ENCODE measurements at places on chromosomes 3 and 15. TPM values are rescaled to one million over a fixed set of nuclear protein-coding genes. Genes with fewer than 3 reads are reported as not detected.
A peak's percentile ranks its signal among the peaks of the same experiment; 100 is the strongest.

GRCh38 chr15:43446344-43446743 lies 46.6 kb downstream of the TP53BP1 start:
- DNase-seq, result no peak
- no peaks in the 10 kb centered on the region for H3K4me1 ChIP-seq
- no peak overlapping the region for H3K4me3 ChIP-seq
- H3K36me3 ChIP-seq, result no peaks in the 10 kb centered on the region

DNA sequence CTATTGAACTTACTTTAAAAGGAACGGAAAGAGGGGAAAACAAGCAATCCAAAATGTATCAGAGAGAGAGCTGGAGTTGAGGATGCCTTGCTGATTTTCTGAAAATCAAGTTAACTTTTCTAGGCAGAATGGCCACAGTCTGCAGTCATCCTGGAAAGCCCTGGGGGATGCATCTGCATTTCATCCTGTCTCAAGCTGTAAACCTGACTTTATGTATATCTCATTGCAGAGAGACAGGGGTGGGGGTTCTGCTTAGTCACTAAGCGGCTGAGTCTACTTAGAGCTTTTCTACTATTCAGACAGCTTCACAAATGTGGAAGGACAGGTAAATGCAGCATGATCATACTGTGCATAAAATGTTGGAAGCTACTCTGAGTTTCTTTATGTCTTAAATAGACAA lies 41.4 kb downstream of the MRPS25 start:
- no peak overlapping the region for H3K4me3 ChIP-seq
- DNase-seq, result no peak
- no peaks in the 10 kb centered on the region for H3K36me3 ChIP-seq
- H3K27ac ChIP-seq, result no peak overlapping the region

- no peaks in the 10 kb centered on the region for H3K27me3 ChIP-seq
- H3K4me1 ChIP-seq, result no peaks in the 10 kb centered on the region
- H3K36me3 ChIP-seq, result no peaks in the 10 kb centered on the region
- DNase-seq, result no peak
These were observed 13.1 kb upstream of the WWTR1 start for GRCh38 chr3:149670742-149671492.

ACTC1 gene
- 31.2 TPM for polyA plus RNA-seq

SETD5 gene
- polyA plus RNA-seq, result 70.5 TPM

- no peaks in the 10 kb centered on the region for H3K36me3 ChIP-seq
- H3K4me3 ChIP-seq, result no peak overlapping the region
- no peak overlapping the region for H3K27ac ChIP-seq
- no peak for DNase-seq
These were observed 3.7 kb upstream of the SQOR start for GRCh38 chr15:45630917-45631691.

GRCh38 chr3:127542441-127542952 lies 48.0 kb downstream of the TPRA1 start:
- no peak overlapping the region for H3K4me3 ChIP-seq
- H3K36me3 ChIP-seq, result no peaks in the 10 kb centered on the region
- no peaks in the 10 kb centered on the region for H3K27me3 ChIP-seq
- no peak for DNase-seq
- no peak overlapping the region for H3K27ac ChIP-seq
- H3K4me1 ChIP-seq, result peaks cover 10% of the 10 kb centered on the region

CFAP100 gene
- polyA plus RNA-seq, result 74.2 TPM

GRCh38 chr15:43969802-43970375 lies 143.1 kb downstream of the WDR76 start:
- no peaks in the 10 kb centered on the region for H3K4me1 ChIP-seq
- no peak overlapping the region for H3K4me3 ChIP-seq
- no peaks in the 10 kb centered on the region for H3K36me3 ChIP-seq
- DNase-seq, result no peak
- H3K27ac ChIP-seq, result no peak overlapping the region
- H3K27me3 ChIP-seq, result no peaks in the 10 kb centered on the region

- H3K36me3 ChIP-seq, result no peaks in the 10 kb centered on the region
- DNase-seq, result no peak
- H3K27ac ChIP-seq, result no peak overlapping the region
These were observed 174.4 kb downstream of the ARRDC4 start for GRCh38 chr15:98134905-98135304.

- H3K4me1 ChIP-seq, result peaks cover 42% of the 10 kb centered on the region
- no peak overlapping the region for H3K27ac ChIP-seq
- DNase-seq, result no peak
- no peaks in the 10 kb centered on the region for H3K27me3 ChIP-seq
- H3K36me3 ChIP-seq, result no peaks in the 10 kb centered on the region
These were observed 15.9 kb downstream of the ITPR1 start for GRCh38 chr3:4509043-4509442.

DNA sequence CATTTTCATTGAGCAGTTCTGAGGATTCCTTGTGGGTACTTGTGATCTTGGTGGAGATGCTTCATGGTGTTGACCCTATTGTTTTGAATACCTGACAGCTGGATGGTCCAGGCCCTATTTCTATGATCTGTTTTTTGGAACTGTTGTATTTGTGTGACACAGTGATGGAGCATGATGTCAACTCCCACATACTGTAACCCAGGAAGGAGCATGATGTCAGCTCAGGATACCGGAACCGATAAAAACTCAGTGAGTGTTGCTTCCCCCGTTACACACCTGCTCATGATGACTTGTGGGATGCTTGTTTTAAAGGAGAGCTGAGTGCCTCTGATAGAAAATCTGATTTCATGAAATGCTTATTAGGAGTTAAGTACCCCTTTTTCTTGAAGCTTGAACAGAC lies 45.1 kb downstream of the ZBTB38 start:
- no peak for DNase-seq
- H3K36me3 ChIP-seq, result no peaks in the 10 kb centered on the region
- H3K4me3 ChIP-seq, result no peak overlapping the region
- H3K4me1 ChIP-seq, result peaks cover 44% of the 10 kb centered on the region
- H3K27me3 ChIP-seq, result no peaks in the 10 kb centered on the region
- peak overlapping the region; percentile 96 for H3K27ac ChIP-seq

DNA sequence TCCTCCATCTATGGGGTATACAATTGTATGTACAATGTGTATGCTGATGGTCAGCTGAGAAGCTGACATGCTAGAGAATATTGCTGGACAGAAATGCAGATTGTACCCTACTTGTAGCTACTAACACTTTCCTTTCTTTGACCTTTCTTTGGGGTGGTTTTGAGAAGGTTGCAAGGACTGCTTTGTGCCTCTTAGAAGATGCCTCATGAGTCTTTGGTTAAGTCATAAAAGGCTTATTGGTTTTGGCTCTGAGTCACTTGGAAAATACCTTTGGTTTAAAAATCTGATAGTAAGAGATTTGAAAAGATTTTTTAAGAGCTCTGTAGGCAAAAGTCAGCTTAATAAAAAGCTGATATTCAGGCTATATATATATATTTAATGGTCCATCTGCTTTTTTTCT lies 71.5 kb downstream of the ZMAT3 start:
- H3K27ac ChIP-seq, result no peak overlapping the region
- no peaks in the 10 kb centered on the region for H3K27me3 ChIP-seq
- no peaks in the 10 kb centered on the region for H3K4me1 ChIP-seq

CCR8 gene
- not detected for polyA plus RNA-seq

RPL22L1 gene
- polyA plus RNA-seq, result 40.6 TPM

- no peaks in the 10 kb centered on the region for H3K27me3 ChIP-seq
- H3K4me1 ChIP-seq, result no peaks in the 10 kb centered on the region
- no peaks in the 10 kb centered on the region for H3K36me3 ChIP-seq
- DNase-seq, result no peak
These were observed 59.0 kb downstream of the FRMD4B start for GRCh38 chr3:69326855-69327300.

DNA sequence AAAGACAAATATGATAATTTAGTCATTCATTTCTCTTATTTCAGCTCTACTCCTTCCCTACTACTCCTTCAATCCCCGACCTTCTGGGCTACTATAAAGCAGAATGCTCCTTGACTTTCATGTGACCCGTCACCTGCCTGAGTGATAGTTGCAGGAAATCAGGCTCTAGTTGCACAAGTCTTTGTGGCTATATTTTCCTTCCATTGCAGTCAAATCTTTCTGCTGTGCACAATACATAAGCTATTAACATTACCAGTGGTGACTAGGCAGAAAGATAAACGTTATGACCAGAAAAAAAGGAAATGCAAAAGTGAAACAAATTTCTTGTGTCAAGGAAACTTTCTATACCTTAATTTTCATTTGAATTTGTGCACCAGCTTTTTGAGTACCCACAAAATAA lies 2.3 kb downstream of the SUCNR1 start:
- DNase-seq, result no peak
- no peak overlapping the region for H3K27ac ChIP-seq
- H3K36me3 ChIP-seq, result no peaks in the 10 kb centered on the region
- H3K4me3 ChIP-seq, result no peak overlapping the region
- H3K4me1 ChIP-seq, result peaks cover 4% of the 10 kb centered on the region
- no peaks in the 10 kb centered on the region for H3K27me3 ChIP-seq

CASR gene
- polyA plus RNA-seq, result 0.30 TPM

ZCWPW2 gene
- 9.5 TPM for polyA plus RNA-seq

- H3K4me3 ChIP-seq, result peak overlapping the region; percentile 88
- peaks cover 9% of the 10 kb centered on the region for H3K4me1 ChIP-seq
- peak; percentile 64 for DNase-seq
- H3K27me3 ChIP-seq, result no peaks in the 10 kb centered on the region
- H3K36me3 ChIP-seq, result no peaks in the 10 kb centered on the region
These were observed 76.7 kb upstream of the VGLL4 start for GRCh38 chr3:11720304-11720898.

GRCh38 chr15:68364028-68364659 lies 67.8 kb downstream of the ITGA11 start:
- H3K4me1 ChIP-seq, result peaks cover 27% of the 10 kb centered on the region
- no peaks in the 10 kb centered on the region for H3K36me3 ChIP-seq
- no peak overlapping the region for H3K4me3 ChIP-seq
- H3K27me3 ChIP-seq, result no peaks in the 10 kb centered on the region
- DNase-seq, result peak; percentile 91

GRCh38 chr3:14455571-14456317 lies 53.3 kb downstream of the SLC6A6 start:
- H3K4me3 ChIP-seq, result no peak overlapping the region
- no peak overlapping the region for H3K27ac ChIP-seq
- peak; percentile 46 for DNase-seq
- H3K36me3 ChIP-seq, result no peaks in the 10 kb centered on the region

GRCh38 chr15:93017526-93017925 lies 71.5 kb downstream of the RGMA start:
- H3K36me3 ChIP-seq, result no peaks in the 10 kb centered on the region
- DNase-seq, result no peak
- H3K27ac ChIP-seq, result no peak overlapping the region
- H3K4me1 ChIP-seq, result no peaks in the 10 kb centered on the region

GRCh38 chr3:45604596-45604995 lies 10.0 kb downstream of the LIMD1 start:
- no peak for DNase-seq
- no peak overlapping the region for H3K27ac ChIP-seq
- peaks cover 34% of the 10 kb centered on the region for H3K4me1 ChIP-seq
- no peaks in the 10 kb centered on the region for H3K36me3 ChIP-seq

PLS1 gene
- 10.8 TPM for polyA plus RNA-seq

- DNase-seq, result no peak
- no peaks in the 10 kb centered on the region for H3K4me1 ChIP-seq
- no peak overlapping the region for H3K27ac ChIP-seq
- H3K36me3 ChIP-seq, result no peaks in the 10 kb centered on the region
These were observed 110.6 kb upstream of the TNFAIP8L3 start for GRCh38 chr15:51205050-51205975.

GRCh38 chr3:34582055-34582454 lies 783.6 kb downstream of the PDCD6IP start:
- H3K4me1 ChIP-seq, result no peaks in the 10 kb centered on the region
- no peak for DNase-seq
- H3K4me3 ChIP-seq, result no peak overlapping the region
- H3K27ac ChIP-seq, result no peak overlapping the region
- H3K27me3 ChIP-seq, result no peaks in the 10 kb centered on the region
- no peaks in the 10 kb centered on the region for H3K36me3 ChIP-seq

GRCh38 chr15:79455943-79456342 lies 23.8 kb downstream of the MINAR1 start:
- no peaks in the 10 kb centered on the region for H3K36me3 ChIP-seq
- H3K27ac ChIP-seq, result no peak overlapping the region
- DNase-seq, result no peak
- no peaks in the 10 kb centered on the region for H3K4me1 ChIP-seq
- H3K27me3 ChIP-seq, result no peaks in the 10 kb centered on the region
- no peak overlapping the region for H3K4me3 ChIP-seq

- H3K4me1 ChIP-seq, result peaks cover 34% of the 10 kb centered on the region
- peak overlapping the region; percentile 94 for H3K4me3 ChIP-seq
- no peaks in the 10 kb centered on the region for H3K36me3 ChIP-seq
- no peaks in the 10 kb centered on the region for H3K27me3 ChIP-seq
- peak overlapping the region; percentile 95 for H3K27ac ChIP-seq
These were observed 808 bp downstream of the GK5 start for GRCh38 chr3:142224482-142225072.

CCR9 gene
- polyA plus RNA-seq, result 0.25 TPM

DNA sequence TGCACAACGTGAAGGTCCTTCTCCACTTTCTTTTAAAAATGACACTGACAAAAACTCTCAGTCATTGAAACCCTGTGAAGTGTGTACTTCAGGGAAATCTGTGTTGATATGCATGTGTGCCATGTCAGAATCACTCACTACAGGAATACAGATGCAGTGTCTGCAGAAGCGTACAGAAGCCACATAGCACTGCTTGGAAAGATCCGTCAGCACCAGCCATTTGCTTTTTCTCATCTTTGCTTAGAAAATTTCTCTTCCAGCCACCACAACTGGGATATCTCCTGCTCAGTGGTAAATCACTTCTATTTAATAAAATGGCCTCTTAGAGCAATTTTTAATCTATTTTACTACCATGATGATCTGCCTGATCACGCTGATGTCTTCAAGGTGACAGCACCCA lies 91.3 kb upstream of the ARHGEF26 start:
- H3K4me1 ChIP-seq, result no peaks in the 10 kb centered on the region
- H3K4me3 ChIP-seq, result no peak overlapping the region
- H3K36me3 ChIP-seq, result no peaks in the 10 kb centered on the region
- no peaks in the 10 kb centered on the region for H3K27me3 ChIP-seq
- no peak for DNase-seq

GRCh38 chr3:117398141-117398899 lies 688.7 kb downstream of the TUSC7 start:
- no peak for DNase-seq
- H3K36me3 ChIP-seq, result no peaks in the 10 kb centered on the region
- no peak overlapping the region for H3K27ac ChIP-seq

Measured in testis (tissue), 5 donors.